ENCODE measurements at places on chromosomes 1 and 21. TPM values are rescaled to one million over a fixed set of nuclear protein-coding genes. Genes with fewer than 3 reads are reported as not detected.

The ADAMTSL4 gene
- total RNA-seq, result 34.1 TPM

The ALG14 gene
- total RNA-seq, result 3.5 TPM

The C8B gene
- not detected for total RNA-seq

The ADAMTS5 gene
- 7.1 TPM for total RNA-seq

The RHOU gene
- 3.5 TPM for total RNA-seq

The CRP gene
- total RNA-seq, result not detected

The LY9 gene
- 1.4 TPM for total RNA-seq

The HCRTR1 gene
- 0.17 TPM for total RNA-seq

All from heart right ventricle (tissue), 16 donors.